Caco-2 (cell line): ENCODE measurements at places on chromosomes 13 and 19. TPM values are rescaled to one million over a fixed set of nuclear protein-coding genes. Genes with fewer than 3 reads are reported as not detected.

DNA sequence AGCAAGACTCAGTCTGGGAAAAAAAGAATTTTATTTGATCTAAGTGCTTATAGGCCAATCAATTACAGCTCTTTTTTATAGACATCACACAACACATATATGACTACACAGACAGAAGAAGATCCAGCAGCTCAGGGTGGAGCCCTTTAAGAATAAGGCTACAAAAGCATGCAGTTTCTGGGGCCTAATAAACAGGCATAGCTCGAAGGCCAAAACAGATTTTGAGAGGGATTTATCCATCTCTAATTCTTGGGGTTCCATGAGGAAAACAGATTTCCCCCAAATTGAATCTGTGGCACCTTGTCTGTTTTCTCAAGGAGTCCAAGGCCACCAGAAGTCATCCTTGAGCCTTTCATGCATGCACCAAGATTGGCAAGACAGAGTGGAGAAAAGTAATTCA lies 3.9 kb upstream of the ZNF550 start:
- H3K27me3 ChIP-seq, result no peaks in the 10 kb centered on the region
- H3K36me3 ChIP-seq, result no peaks in the 10 kb centered on the region
- no peak for DNase-seq
- no peak overlapping the region for H3K27ac ChIP-seq

DNA sequence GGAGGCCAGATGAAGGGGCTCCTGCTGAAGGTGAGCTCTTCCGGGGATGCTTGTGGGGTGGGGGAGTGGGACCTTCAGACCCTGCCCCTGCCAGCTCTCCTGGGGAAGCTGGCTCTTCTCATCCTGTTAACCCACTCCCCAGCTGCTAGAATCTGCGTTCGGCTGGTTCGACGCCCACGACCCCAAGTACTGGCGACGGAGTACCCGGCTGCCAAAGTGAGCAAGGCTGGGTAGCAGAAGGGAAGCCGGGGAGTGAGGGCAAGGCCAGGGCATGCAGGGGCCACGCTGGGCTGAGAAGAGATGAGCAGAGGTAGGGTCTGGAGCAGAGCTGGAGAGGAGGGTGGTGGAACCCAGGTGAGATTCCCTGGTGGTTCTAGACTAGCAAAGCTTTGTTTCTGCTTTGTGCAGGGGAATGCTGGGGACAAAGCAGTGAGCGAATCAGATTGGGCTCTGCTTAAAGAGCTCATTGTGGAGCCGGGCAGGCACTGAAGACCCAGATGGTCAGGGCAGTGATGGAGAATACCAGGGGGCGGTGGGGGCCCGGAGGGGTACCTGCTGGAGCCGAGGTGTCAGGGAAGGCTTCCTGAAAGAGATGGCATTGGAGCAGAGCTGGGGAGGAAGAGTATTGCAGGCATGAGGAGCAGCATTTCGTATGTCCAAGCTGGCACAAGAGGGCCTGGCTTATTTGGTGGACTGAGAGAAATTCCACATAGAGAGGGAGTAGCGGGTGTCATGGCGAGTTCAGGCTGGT lies 10.3 kb downstream of the KMT2B start:
- no peak overlapping the region for H3K4me3 ChIP-seq
- H3K36me3 ChIP-seq, result peaks cover 5% of the 10 kb centered on the region
- no peak overlapping the region for H3K27ac ChIP-seq
- no peaks in the 10 kb centered on the region for H3K4me1 ChIP-seq
- no peaks in the 10 kb centered on the region for H3K27me3 ChIP-seq

UNC13A gene
- 0.18 and 0.23 TPM in 2 replicates for total RNA-seq

ALDH16A1 gene
- total RNA-seq, result 42.1 and 45.0 TPM in 2 replicates

DNA sequence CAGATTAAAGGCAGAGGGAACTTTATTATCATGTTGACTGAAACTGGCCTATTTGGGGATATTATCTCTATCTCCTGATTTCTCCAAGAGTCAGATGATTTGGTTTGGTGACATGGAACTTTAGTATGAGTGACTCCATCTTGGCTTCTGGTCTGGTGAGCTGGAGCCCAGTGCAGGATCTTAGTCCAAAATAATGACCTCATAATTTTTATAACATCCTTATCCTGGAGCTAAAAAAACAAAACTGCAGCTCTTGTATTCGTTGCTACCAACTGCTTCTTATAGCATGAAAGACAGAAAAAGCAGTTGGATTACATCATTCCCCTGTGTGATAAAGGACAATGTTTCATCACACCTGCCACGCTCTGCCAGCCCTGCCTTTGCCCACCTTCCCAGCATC lies 39.3 kb upstream of the RNF17 start:
- no peak overlapping the region for H3K4me3 ChIP-seq
- no peaks in the 10 kb centered on the region for H3K4me1 ChIP-seq
- H3K36me3 ChIP-seq, result no peaks in the 10 kb centered on the region
- H3K27ac ChIP-seq, result no peak overlapping the region
- no peaks in the 10 kb centered on the region for H3K27me3 ChIP-seq

ATXN8OS gene
- not detected in 2 replicates for total RNA-seq

- H3K36me3 ChIP-seq, result no peaks in the 10 kb centered on the region
- H3K4me3 ChIP-seq, result no peak overlapping the region
- H3K27me3 ChIP-seq, result no peaks in the 10 kb centered on the region
- DNase-seq, result no peak
Observed at GRCh38 chr13:40784540-40784939, 4.9 kb upstream of the SLC25A15 start.

MED25 gene
- total RNA-seq, result 102 and 104 TPM in 2 replicates
